AG09319 (cell line): ENCODE measurements at places on chromosomes 12 and 14.
A peak's percentile ranks its signal among the peaks of the same experiment; 100 is the strongest.

- no peak for DNase-seq
These were observed 343.5 kb upstream of the TMEM132C start for GRCh38 chr12:127923501-127923900.

DNA sequence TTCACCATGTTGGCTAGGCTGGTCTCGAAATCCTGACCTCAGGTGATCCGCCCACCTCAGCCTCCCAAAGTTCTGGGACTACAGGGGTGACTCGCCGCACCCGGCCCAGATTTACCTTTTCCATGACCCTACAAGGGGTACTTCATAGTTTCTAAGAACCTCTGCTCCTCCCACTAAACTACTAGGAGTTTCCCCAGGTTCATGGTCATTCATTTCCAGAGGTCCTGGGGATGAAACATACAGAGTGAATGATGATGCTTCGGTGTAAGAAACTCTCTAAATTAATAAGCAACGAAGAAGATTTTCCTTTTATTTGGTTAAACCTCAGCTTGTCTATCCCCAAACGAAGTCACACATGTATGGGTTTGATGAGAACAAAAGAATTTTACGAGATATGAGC is 56.9 kb downstream of the AMN start:
- no peak for DNase-seq

DNA sequence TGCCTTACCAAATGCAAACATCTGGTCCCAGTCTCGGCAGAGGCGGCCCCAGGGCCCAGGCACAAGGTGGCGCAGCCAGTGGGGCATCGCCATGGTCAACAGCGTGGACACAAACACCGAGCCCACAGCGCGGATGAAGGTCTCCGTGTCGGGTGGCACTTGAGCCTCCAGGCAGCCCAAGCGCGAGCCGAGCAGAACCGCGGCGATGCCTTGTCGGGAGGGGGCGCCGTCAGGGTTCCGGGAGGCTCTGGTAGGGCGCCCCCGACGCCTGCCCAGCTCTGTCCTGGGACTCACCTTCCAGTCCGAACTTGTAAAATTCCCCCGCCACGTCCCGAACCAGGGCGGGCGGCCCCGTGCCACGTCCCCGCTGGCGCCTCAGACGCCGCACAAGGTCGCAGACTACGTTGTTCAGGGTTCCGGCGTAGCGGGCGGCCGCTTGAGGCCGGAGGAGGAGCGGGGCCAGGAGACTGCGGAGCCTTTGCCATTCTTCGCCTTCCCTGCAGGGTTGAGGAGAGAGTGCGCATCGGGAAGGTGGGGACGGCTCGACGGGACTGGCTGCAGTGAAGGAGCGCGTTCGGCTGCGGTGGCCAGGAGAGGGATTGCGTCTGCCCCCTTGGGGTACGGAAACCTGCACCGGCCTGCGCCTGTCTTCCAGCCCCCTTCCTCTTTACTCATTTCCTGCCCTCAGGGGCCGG is 1.7 kb downstream of the CYP27B1 start:
- no peak for DNase-seq

DNA sequence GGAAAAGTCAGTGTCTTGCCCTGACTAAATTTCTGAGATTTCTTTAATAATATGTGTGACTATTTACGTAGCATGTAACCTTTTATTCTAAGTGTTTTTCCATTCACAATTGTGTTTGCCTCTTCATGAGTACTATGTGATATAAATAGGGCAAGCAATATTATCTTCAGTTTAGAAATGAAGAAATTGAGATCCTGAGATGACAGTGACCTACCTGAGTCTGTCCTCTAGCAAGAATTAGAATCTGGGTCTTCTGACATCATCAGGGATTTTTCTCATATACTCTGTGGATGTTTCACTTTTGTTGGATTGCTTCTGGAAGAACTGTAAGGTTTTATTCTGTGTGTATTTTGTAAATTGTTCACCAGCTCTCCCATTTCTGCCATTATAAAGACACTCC is 35.0 kb downstream of the TMTC2 start:
- no peak for DNase-seq

DNA sequence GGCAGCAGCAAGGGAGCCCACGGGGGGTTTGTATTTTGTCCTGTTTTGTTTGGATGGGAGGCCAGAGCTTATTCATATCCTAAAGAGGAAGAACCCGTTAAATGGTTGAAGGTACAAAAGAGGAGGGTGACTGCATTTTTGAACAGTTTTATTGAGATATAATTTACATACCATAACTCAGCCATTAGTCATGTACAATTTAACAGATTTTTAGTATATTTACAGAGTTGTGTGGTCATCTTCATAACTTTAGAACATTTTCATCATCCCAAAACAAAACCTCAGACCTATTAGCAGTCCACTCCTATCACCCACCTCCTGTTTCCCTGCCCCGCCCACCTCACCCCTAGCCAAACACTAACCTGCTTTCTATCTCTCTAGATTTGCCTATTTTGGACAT is 12.6 kb downstream of the NRDE2 start:
- no peak for DNase-seq

DNA sequence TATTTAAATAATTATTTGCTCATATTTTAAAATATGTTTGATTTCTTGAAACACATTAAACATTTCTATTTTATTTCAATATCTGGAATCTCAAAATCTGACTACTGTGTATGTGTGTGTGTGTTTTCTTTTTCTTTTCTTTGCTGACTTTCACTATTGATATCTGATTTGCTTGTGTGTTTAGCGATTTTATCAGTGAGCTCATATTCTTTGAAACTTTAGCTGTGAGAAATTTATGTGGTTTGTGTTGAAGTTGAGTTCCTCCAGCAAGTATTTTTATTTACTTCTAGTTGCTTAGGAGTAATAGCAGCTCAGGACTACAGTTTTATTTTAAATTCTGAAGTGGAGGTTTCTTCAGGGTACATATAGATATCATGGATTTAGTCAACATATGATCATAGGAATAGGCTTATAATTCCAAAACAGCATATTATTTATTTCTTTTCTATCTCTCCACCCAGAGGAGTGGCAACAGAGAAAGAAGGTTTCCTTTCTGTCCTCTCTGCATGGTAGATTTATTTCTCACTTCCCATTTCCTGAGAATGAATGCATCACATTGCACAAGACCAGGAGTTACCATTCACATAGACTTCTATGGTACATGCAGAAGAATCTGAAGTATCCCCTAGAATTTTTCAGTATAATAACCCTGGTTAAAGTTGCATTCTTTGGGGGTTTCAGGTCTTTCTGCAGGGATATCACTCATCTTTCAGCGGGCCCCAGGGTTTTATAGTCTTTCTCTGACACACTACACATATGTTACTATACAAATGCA is 60.5 kb downstream of the PTPRQ start:
- DNase-seq: no peak

GRCh38 chr12:101439236-101439635 is 31.7 kb upstream of the ARL1 start:
- DNase-seq: no peak

- DNase-seq: no peak
These were observed 991 bp downstream of the FBXL14 start for GRCh38 chr12:1593174-1594005.

GRCh38 chr14:21703357-21704326 is 30.0 kb upstream of the OR4E1 start:
- DNase-seq: no peak

- no peak for DNase-seq
These were observed 178.3 kb downstream of the EMP1 start for GRCh38 chr12:13374793-13375192.

- DNase-seq: no peak
These were observed 851 bp downstream of the YLPM1 start for GRCh38 chr14:74763803-74764531.

GRCh38 chr14:34474187-34474679 is 12.2 kb upstream of the SPTSSA start:
- no peak for DNase-seq

GRCh38 chr14:96445844-96446710 is 54.1 kb downstream of the AK7 start:
- no peak for DNase-seq

DNA sequence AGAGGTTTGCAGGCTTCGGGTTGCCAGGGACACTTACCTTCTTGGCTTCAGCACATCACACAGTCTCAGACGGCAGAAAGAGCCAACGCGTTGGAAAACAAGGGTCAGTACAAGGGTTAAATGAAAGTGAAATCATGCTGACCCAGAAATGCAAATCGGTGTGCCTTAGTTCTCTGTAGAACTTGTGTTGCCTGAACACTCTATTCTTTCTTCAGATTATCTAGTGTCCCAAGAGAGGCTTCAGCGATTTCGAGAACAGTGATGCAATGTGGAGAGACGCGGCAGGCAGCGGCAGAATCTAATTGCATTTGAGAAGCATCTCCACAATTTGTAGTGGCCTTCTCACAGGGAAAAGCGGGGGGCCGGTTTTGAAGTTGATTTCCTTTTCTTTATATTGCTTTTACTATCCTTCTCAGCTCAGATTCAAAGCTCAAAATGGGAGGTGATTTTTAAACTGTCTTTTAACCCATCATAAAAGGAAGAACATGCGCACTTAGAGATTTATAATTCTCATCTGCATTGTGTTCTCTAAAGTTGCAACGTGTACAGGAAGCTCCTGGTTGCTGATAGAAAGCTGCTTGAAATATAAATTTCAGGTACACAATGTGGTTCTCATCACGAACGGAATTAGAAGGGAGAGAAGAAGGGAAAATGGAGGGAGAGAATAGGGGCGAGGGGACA is 67.8 kb upstream of the EGLN3 start:
- DNase-seq: no peak

- peak; percentile 4 for DNase-seq
These were observed 130.3 kb upstream of the EGLN3 start for GRCh38 chr14:34081101-34081575.

GRCh38 chr12:13465635-13466034 is 269.1 kb downstream of the EMP1 start:
- DNase-seq: no peak

DNA sequence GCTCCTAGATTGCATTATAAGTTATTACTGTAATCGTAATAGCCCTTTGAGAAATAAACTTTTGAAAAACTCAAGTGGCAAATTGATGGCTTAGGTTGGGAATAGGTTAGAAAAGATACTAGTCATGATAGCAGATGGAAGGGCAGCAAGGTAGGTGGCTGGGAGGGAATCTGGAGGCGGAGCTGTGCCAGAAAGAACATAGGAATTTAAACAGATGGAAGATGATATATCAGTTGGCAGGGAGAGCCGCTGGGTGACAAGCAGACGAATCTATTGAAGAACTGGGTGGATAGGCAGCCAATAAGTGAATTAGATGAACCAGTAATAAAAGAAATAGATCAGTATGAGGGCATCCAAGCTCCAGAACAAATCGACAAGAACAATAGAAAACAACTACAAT is 142.1 kb downstream of the CNTN1 start:
- no peak for DNase-seq

DNA sequence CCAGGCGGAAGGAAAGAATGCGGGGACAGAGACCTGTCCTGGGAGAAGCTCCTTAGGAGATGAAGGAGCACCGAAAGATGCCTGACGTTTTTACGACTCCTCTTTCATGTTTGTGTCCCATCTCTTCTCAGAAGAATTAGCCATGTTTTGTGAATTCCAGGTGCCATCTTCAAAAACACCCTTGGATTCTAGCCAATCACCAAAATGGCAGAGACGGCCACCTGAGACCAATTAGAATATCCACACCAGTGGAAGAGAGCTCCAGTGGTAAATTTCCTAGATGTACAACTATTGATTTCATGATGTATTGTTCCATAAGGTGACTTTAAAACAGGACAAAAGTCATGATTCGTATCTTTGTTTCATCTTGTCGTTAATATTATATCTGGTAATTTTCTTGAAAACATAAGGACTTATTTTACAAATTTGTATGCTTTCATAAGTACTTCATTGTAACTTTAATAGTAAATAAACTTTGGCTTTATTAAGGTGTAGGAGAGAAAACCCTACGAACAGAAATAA is 62.3 kb upstream of the NUDT4 start:
- no peak for DNase-seq

- no peak for DNase-seq
These were observed 988.3 kb upstream of the LRFN5 start for GRCh38 chr14:40618225-40618898.

GRCh38 chr12:45939759-45940158 is 50.6 kb downstream of the SCAF11 start:
- DNase-seq: no peak

- DNase-seq: no peak
These were observed 141.9 kb downstream of the CHST11 start for GRCh38 chr12:104598342-104599271.

GRCh38 chr12:87150969-87151662 is 878.1 kb downstream of the C12orf50 start:
- DNase-seq: no peak

GRCh38 chr12:127145929-127146789 is 1120.8 kb upstream of the TMEM132C start:
- DNase-seq: peak; percentile 53

GRCh38 chr14:103140316-103141109 is 17.3 kb downstream of the TNFAIP2 start:
- no peak for DNase-seq

DNA sequence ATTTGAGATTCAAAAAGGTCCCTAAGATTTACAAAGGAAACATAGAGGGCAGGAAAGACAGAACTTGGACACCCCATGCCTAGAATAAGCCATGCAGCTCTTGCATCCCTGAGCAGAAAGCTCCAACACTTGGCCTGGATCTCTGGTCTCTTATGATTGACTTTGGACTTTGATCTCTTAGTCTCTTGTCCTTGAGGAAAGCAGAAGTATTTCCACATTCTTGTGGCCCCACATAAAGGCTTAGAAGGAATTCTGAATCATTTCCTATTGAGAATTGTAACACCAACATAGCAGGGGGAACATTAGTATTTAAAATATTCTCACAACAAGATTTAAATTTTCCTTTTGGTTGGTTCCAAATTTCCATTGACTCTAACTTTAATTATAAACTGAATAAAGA is 283.7 kb upstream of the PRKD1 start:
- no peak for DNase-seq

GRCh38 chr12:64486657-64487056 is 34.7 kb downstream of the TBK1 start:
- DNase-seq: no peak

- no peak for DNase-seq
These were observed 11.1 kb upstream of the ANO6 start for GRCh38 chr12:45204757-45205156.

DNA sequence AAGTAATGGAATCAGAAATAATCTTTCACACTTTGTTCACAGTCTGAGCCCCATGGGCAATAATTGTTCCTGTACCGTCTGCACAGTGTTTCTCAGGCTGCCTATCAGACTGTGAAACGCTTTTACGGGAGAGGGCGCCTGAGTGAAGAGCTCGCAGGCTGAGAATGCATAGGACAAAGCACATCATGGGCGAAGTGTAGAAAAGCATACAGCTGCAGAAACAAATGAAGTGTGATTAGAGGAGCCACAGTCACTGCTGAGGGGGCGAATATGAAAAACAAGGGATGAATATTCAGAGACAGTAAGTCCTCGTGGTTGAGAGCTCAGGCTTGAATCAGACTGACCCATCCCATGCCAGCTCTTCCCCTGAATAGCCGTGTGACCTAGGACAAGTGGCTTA is 438.4 kb upstream of the DCN start:
- DNase-seq: no peak

GRCh38 chr12:27674989-27675388 is 21.3 kb upstream of the REP15 start:
- no peak for DNase-seq

GRCh38 chr14:67141146-67141900 is 47.9 kb upstream of the GARIN2 start:
- DNase-seq: no peak
